Gastrocnemius medialis (tissue), 4 donors: ENCODE measurements at places on chromosomes 7 and 10. TPM values are rescaled to one million over a fixed set of nuclear protein-coding genes. Genes with fewer than 3 reads are reported as not detected.

DNA sequence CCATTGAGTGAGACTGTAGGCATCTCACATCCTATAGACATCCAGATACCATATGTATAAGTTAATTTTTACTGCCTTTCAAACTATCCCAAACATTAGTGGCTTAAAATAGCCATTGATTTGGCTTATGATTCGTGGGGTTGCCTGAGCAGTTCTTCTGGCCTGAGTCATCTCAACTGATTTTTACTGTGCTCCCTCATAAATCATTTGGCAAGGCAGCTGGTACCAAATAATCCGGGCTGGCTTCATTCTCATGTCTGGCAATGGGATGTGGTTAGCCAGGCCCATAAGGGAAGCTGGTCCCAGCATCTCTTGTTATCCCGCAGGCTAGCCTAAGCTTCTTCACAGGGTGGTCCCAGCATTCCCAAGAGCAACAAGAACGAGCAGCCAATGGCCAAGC is 6.7 kb upstream of the LRGUK start:
- DNase-seq, result no peak

DNA sequence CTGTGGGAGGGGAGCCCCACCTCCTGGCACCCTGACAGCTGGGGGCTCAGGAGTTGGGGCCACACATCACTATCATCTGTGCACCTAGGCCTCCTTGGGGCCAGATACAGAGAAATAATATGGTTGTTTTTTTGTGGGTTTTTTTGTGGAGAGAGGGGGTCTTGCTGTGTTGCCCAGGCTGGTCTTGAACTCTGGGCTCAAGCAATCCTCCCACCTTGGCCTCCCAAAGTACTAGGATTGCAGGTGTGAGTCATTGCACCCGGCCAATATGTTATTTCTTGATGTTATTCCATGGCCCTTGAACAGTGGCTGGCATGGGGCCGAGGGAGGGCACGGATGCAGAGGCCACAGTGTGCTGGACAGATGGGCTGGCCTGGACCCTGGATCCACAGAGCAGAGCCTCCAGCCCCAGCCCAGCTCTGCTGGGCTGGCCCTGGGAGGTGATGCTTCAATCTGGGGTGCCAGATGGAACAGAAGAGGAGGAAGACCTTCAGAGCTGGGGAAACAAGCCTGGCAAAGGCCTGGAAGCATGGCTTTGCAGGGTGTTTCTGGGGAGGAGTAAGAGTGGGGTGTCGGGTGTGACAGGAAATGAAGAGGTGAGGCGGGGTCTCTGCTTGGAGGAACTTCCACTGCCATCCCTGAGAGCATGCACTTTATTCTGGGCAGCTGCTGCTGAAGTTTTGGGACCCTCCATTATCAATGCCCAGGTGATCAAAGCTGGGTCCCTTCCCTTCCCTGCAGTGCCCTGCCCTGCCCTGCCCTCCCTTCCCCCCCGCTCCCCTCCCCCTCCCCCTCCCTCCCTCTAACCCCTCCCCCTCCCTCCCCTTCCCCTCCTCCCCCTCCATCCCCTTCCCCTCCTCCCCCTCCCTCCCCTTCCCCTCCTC is 3.7 kb upstream of the FZD9 start:
- DNase-seq, result no peak

Gene ASL
- 8.7 TPM for total RNA-seq

Gene KCP
- total RNA-seq, result 0.10 TPM

Gene GPR85
- 0.82 TPM for total RNA-seq
